ENCODE measurements at places on chromosomes 4 and X.

DNA sequence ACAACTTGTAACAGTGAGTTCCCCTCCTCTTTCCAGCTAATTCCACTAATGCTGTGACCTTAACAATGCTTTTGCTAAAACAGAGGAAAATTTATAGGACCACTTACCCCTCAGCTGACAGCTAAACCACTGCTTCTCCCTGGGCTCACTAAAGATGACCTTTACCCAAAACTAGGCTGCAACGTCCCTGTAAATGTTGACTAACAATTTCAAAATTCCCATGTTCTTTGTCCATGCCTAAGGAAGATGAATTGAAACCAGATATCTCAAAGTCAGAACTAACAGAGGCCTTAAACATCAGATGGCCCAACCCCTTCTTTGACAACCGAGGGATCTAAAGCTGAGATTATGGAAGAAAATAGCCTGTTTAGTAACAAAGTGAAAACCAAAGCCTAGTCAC lies 32.5 kb downstream of the AFAP1 start:
- DNase-seq = no peak

DNA sequence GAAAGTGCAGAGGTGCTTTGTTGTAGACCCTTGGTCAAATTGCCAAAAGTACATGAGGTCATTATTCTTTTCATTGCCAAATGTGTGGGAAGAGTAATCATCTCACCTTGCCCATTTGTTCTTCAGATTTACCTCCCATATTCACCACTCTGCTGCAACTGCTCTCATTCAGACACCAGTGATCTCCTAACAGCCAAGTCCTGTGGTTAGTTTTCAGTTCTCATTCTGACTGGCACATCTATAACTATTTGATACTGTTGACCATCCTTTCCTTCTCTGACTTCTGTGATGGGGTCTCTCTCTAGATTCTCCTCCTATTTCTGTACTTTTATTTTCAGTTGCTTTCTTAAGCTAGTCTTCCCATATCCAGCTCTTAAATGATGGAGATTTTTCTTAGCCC lies 39.8 kb downstream of the GRIA3 start:
- no peak for DNase-seq

DNA sequence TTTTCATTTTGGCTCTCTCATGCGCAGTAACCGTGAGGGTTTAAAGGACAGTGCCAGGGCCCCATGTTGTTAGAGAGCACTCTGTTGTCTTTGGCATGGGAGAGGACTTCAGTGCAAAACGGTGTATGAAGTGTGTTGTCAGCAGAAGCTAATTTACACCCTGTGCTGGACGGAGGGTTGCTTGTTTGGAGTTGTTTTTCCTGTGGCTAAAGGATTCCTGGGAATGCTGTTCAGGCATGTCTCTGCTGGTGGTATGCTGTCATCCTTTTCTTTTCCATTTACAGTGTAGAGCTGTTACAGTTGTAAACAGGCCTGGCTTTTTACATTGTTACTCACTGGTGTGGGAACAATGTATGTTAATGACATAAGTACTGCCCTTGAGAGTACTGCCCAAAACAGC lies 206.3 kb downstream of the CBR4 start:
- peak; percentile 77 for DNase-seq

DNA sequence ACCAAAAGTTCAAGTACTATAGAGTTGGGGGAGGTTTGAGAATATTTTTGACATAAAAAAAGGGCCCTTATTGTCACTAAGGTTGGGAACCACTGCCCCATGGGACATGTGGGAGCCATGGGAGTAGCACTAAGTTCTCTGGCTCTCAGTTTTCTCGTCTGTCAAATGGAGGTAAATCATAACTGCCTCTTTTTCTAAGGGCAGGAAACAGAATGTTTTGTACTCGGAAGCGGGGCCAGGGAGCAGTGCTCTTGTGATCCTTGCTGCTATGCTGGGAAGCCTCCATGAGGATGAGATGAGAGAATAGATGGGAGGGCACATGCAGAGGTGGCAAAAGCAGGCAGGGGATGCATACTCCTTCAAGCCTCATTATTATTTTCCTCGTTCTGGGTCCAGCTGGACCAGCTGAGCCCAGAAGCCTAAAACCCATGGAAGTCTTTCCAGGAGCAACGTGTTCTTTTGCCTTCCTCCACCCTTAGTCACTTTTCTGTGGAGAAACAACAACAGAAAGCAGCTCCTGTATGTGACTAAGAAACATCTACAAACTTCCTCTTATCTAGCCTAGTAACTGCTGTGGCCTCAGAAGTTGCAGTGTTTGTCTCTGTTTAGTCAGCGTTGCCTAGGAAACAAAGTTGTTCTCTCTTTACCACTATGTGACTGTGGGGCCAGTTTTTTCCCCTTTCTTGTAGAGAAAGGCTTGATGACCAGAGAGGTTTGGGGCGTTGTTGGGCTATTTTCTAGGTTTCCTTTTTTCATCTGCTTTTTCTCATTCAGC lies 64.8 kb downstream of the TSC22D3 start:
- peak; percentile 95 for DNase-seq

DNA sequence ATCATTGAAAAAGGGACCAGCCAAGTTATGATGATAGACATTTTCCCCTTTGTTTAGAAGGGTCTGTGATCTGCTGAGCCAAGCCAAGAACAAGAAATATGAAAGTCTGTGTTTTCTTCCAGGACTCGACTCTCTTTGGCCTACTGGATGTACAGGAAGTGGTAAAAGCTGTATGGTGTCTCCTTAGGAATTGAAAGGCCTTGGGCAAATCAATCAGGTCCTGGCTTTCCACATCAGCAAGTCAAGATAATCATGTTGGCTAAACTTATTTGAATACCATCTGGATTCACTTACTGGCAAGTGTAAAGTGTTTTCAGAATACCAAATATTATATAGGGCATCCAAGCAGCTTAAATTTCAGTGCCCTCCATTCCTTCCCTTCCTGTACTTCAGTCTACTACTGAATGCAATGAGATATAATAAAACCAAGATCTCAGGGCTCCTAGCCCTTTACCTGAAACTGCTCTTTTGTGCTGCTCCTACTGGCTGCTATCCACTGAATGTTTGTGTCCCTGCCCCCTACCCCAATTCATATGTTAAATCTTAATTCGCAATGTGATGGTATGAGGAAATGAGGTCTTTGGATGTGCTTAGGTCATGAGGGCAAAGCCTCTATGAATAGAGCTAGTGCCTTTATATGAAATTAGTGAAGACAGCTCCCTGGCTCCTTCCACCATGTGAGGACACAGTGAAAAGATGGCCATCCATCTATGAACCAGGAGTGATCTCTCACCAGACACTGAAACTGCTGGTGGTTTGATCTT lies 578.0 kb downstream of the SPRY1 start:
- DNase-seq = no peak

DNA sequence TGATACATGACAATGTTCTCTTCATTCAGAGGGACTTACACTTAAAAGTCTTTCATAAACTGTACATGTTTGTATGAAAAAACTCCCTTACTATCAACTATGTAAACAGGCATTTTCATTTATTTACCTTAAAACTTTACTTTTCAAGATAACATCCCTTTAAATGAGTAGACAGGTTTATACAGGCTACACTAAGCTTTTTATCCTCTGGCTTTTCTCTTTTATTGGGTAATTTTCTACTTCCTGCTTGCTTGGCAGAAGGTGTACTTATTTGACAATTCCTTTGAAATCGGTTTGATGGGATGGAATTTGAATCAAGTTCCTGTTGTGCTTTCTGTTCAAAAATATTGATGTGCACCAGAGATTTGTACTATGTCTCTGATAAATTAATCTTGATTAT lies 81.4 kb downstream of the PTPN13 start:
- DNase-seq = no peak

DNA sequence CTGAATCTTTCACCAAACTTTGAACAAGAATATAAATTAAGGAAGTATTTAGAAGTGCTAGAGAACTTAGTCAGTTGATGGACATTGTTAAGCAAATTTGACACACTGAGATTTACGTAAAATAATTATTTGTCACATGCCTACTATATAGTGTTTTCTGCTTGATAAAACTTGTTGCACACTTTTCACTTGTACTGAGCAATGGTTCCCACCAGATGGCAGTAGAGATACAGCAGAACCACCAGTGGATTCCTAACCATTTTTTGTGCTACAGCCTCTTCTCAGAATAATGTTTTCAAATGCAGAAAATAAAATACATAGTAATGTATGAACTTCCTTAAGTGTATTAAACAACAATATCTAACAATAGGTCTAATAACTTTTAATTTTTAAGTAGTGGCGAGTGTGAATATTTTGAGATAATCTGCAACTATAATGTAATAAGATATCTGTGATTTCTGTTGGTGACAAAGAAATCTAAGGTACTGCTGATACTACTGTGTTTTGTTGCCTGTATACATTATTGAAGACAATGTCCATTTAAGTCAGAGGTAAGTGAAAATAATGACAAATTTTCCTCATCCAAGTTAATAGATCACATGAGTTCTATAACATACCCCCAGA lies 81.2 kb downstream of the APOOL start:
- DNase-seq = peak; percentile 54

- DNase-seq = no peak
These were observed 74.3 kb downstream of the TECRL start for GRCh38 chr4:64334964-64335363.

Data from iris pigment epithelial cell (primary cell).